ENCODE measurements at places on chromosomes 16 and 17.

GRCh38 chr17:39738568-39738901 lies 797 bp downstream of the GRB7 start:
- peak; percentile 59 for DNase-seq

- no peak for DNase-seq
Measured at GRCh38 chr16:78407191-78407590, 307.7 kb downstream of the WWOX start.

GRCh38 chr17:77772461-77772897 lies 186.0 kb upstream of the TNRC6C start:
- DNase-seq, result peak; percentile 57

DNA sequence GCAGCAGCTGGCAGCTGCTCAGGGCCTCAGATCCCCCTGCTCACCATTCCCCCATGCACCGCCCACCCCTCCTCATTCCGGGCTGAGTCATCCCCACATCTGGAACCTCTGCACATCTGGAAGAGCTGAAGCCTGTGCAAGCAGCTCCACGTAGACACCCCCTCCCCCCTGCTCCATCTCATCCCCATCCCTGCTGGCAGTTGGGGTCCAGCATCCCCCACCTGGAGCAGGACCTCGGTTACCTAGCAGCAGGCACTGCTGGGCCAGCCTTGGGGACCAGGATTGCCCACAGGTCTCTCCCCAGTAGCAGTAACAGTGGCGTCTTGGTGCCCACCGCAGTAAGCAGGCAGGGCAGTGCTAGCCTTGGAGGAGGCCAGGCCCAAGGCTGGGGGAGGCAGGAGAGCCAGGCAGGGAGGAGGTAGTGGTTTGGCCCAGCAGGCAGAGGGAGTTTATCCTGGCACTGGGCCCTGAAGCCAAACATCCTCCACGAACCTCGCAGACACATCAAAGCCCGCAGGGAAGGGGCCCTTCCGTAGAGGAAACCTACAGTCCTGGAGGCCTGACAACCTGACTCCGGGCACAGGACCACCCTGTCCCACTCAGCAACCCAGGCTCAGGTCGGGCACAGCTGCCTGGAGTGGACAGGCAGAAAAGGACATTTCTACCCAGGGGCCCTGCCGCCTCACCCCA lies 7.7 kb upstream of the TMEM92 start:
- DNase-seq, result no peak

- no peak for DNase-seq
Measured at GRCh38 chr16:59088431-59088830, 354.3 kb upstream of the GOT2 start.

DNA sequence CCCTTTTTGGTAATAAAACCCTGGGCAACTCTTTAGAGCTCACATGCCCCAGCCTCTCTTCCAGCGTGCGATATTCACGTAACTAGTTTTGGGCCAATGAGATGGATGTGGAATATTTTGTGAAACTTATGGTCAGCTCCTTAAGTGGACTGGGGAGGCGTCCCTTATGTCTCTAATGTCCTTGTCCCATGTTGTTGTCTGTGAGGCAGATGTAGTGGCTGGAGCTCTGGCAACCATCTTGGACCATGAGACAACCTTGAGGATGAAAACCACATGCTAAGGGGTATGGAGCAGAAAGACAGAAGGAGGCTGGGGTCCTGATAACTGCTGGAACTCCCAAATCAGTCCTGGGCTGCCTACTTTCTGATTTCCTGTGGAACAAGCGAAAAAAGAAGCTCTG lies 31.4 kb upstream of the GPRC5B start:
- DNase-seq, result no peak

DNA sequence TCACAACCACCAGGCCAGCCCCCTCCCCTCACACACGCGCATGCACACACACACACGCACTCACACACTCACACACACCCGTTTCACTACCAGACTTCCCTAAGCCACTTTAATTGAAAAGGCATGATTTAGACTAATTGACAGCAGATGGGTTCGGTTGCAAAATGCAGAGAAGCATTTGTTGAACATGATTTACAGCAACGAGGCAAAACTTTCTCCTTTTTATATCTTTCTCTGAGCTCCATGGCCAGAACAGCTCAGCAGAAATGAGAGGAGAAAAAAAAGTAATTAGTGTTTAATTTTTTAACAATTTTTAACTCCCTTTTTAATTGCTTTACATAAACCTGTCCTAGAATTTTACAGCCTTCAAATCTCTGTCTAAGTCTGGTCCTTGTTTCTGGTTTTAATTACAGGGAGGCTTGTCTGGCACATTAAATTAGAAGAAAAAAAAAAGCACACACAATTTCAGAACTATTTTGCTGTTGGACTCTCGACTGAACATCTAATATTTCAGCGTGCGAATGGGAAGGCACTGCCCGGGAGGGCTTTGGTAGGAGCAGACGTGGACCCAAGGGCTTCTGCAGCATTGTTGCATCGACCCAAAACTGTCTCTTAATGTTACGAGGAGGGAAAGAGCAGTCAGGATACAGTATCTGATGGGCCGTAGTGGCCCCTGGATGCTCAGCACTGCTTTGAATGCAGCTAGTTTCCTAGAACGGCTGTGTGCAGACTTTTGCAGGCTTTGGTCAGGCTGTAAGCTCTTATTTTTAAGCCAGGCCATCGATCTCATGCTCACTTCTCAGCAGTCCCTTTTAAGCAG lies 255.9 kb downstream of the SOX9 start:
- DNase-seq, result no peak

DNA sequence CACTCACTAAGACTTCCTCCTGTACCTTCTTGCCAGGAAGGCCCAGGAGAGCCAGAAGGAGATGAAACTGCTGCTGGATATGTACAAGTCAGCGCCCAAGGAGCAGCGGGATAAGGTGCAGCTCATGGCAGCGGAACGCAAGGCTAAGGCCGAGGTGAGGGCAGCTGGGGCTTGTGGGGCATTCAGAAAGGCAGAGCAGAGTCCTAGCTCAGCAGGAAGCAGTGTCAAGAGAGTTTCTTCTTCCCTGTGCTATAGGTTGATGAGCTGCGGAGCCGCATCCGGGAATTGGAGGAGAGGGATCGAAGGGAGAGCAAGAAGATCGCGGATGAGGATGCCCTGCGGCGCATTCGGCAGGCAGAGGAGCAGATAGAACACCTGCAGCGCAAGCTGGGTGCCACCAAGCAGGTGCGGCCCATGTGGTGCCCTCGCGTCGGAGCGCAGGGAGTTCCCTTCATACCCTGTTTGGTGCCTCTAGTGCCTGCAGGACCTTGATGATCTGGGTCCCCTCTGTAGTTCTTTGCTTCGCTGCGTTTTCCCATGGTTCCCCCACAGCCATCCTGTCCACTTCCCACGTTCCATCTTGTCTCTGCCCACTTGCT lies 6.6 kb downstream of the RNF40 start:
- no peak for DNase-seq

GRCh38 chr17:80097127-80097621 lies 4.2 kb upstream of the GAA start:
- DNase-seq, result no peak

DNA sequence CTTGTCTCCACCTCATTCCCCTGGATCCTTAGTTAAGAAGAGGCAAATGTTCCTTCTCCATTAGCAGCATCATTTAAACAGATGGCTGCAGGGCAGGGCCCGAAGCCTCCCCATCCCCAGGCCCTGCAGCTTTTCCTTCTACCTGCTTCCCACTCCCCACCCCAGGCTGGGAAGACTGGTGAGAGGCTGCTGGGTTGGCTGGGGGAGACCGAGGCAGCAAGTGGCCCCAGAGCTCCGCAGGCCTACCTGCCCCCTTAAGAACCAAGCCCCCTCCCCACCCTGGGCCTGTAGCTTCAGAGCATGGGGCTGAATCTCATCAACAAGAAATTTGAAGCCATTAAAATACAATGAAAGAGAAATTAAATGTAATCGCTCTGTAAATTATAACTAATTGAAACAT lies 22.1 kb upstream of the RPL38 start:
- no peak for DNase-seq

DNA sequence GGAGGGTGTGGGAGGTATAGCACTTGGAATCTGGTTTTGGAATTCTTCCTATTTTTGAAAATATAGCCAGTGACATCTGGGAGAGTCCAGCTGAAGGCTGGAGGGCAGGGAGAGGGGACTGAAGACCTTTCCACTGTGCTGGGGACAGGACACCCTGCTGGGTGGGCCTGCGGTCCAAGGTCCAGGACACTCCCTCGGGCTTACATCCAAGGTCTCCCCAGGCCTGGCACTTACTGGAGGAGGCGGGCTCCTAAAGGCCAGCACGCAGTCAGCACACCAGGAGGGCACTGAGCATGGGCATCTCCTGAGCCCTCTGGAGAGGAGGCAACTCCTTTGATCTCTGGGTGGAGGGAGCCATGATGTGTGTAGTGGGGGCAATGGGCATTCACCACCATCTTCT lies 35.5 kb upstream of the ETV4 start:
- DNase-seq, result no peak
